ENCODE measurements at places on chromosomes 16 and 17.
A peak's percentile ranks its signal among the peaks of the same experiment; 100 is the strongest.

DNA sequence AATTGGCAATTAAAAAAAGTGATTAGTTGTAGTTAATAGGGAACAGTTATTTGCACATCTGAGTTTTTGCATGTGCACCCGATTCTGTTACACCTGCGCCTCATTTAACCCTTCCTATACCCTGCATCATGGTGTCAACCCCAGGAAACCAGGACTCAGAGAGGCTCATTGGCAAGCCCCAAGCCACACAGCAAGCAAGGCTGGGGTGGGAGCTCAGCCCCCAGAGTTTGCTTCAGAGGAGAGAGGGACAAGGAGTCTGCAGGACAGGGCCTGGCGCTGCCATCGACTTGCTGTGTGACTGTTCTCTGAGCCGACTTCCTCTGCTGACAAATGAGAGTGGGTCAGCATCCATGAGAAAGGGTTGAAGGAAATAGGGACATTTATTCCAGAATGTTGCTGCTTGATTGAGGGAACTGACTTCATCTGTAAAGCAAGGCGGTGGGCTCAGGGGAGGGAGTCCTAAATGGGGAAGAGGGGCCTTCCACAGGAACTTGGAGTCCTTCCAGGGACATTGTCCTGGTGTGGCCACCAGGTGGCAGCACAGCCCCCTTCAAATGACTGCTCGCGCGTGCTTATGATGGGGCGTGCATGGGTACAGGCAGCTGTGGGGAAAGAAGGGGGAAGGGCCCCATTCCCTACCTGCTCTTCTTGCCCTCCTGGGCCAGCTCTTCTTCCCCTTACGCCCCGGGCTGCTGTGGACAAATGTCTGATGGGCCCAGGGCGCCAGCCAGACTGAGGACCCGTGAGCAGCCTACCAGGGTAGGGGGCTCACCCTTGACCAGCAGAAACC is 51.6 kb downstream of the NT5M start:
- DNase-seq: peak; percentile 95

- DNase-seq: no peak
Observed at GRCh38 chr16:54335230-54335629, 48.6 kb upstream of the IRX3 start.

GRCh38 chr16:10566613-10567012 is 13.8 kb downstream of the EMP2 start:
- no peak for DNase-seq

DNA sequence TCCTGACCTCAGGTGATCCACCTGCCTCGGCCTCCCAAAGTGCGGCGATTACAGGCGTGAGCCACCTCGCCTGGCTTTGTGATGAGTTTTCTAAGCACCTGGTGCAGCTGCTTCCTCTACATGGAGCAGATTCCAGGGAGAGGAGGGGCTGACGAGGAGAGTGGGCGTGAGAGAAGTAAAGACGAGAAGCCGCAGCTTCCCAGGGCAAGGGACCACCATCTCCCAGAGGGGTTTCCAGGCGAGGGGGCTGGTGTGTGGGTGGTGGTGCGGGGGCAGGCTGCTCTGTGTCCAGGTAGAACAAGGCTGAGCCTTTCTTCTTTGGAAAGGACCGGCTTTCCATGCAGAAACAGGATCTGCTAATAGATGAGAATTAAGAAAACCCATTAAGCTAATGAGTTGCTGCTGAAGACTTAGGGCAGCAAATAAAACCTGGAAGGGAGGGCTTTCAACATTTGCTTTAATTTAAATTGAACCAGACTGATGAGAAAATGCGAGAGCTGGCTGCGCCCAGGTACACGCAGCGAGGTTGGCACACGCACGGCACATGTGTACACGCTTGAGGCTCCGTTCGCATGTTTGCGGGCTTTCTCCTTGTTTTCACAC is 236.7 kb downstream of the RBFOX3 start:
- no peak for DNase-seq

- DNase-seq: no peak
Observed at GRCh38 chr16:23310217-23310616, 8.1 kb downstream of the SCNN1B start.

- DNase-seq: no peak
Observed at GRCh38 chr16:78919852-78920251, 680.7 kb downstream of the MAF start.

DNA sequence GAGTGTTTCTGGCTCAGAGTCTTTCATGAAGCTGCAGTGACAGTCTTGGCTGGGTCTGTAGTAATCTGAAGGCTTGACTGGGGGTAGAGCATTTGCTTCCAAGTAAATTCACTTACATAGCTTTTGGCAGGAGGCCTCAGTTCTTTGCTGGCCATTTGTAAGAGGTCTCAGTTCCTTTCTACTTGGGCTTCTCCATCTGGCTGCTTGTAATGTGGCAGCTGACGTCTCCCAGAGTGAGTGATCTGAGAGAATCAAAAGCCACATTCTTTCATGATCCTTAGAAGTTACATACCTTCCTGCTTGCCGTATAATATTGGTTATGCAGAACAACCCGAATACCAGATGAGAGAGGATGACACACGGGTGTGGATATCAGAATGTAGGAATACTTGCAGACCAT is 39.8 kb downstream of the NF1 start:
- DNase-seq: no peak

DNA sequence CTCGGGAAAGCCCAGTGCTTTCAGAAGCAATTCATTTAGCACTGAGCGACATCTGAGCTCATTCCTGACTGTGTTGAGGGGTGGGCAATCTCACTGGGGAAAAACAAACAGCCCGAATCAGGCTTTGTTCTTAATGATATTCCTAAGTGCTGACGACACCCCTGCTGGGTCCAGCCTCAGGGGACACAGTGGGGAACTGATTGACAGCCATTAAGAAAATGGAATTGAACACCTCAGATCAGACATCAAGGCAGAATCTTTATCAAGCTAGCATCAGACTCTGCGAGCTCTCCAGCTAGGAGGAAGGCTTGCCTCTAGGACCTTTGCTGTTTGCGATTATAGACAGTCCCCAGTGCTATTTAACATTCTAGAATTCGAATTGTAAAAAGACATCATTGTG is 22.5 kb upstream of the LYRM9 start:
- DNase-seq: no peak

DNA sequence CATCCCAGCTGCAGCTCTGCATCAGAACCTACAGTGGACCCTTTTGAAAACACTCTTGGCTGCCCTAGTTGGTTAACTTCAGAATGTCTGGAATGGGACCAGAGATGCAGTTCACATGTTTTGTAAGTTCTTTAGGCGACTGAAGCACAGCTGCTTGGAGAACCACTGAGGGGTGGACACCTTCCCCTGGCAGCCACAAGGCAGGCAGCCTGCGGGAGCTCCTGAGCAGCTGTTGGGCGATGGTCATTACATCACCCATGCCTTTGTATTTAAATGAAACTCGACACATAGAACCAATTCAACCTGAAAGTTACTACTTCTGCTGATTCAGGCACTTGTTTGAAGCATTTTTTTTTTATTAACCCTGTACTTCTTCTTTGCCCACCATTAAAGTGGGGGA is 151.5 kb downstream of the LGALS9B start:
- no peak for DNase-seq

DNA sequence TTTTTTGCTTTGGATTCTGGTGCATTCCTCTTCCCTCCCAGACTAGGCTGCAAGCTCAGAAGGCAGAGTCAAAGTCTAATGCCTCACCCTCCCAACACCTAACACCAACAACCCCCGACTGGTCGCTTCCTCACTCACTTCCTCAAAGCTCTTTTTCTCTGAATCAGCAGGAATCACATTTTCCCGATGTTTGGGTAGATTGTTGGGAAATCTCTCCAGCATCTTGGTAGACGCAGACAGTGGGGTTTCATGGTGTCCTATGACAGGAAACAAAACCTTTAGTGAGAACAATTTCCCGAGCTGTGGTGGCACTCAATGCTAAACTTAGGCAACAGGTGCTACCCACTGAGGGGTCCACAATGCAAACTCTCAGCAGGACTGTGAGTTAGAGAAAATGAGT is 39.9 kb upstream of the ICAM2 start:
- DNase-seq: no peak

DNA sequence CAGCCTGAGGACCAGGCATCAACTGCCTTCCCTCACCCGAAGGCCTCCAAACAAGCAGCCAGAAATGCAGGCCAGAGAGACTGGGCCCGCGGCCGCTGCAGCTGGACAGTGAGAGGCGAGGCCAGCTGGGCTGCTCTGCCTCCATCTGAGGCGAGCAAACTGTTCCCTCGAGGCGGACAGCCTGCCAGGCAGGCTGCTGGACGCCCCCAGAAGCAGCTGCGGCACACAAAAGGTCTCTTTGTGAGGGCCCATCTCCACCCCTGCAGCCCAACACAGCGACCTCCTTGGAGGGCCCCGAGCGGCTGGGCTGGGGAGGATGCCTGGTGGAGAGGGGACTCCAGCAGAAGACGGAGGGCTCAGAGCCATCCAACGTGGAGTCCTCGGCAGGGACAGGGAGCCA is 4.7 kb downstream of the CORO7 start:
- DNase-seq: peak; percentile 35

DNA sequence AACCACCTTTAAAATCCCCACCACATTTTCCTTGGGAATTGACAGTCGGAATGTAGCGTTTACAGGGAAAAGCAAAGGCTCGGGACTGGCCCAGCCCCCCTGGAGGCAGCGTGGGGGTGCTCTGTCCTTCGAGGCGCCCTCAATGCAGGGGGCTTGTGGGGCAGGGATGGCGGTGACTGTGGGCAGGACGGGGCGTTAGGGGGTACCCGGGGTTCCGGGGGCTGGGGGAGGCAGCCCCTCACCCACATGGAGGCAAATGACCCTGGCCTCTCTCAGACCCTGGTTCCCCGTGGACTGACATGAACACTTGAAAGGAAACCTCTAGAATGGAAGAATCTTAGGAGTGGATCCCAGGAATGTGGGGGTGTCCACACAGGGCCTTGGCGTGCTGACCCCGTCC is 78.4 kb upstream of the GNG13 start:
- DNase-seq: no peak

DNA sequence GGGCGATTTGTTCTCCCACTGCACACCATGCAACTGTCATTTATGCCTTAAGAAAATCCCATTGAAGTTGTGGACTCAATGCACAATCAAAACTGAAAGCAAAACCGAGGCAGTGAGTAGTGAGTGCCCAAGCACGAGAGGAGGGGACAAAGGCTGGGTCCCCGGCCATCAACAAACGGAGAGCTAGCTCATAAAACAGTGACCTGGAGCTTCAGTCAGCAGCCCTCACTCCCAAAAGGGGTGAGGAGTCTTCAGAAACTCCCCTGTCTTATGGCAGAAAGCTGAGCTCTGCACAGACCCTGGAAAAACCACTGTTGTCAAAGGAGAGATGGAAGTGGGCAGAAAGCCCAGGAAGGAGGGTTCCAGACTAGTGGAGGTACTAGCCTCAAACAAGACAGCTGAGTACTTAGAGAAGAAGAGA is 96.9 kb downstream of the ADCY9 start:
- DNase-seq: no peak

DNA sequence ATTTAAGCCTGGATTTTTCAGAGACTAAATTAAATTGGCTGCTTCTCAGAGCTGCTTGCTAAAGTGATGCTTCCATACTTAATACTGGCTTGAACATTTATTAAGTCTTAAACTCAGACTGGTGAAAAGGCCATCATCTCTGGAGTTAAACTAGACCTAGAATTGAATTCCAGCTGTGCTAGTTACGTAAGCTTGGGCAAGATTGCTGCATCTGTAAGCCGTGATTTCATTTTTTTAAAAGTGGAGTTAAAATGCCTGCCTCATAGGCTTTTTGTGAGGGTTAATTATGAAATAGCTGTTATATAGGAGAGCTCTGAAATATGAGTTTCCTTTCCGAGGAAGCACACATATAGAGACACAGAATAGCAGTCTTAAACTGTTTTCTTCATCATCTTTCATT is 84.7 kb downstream of the VAT1L start:
- DNase-seq: no peak

DNA sequence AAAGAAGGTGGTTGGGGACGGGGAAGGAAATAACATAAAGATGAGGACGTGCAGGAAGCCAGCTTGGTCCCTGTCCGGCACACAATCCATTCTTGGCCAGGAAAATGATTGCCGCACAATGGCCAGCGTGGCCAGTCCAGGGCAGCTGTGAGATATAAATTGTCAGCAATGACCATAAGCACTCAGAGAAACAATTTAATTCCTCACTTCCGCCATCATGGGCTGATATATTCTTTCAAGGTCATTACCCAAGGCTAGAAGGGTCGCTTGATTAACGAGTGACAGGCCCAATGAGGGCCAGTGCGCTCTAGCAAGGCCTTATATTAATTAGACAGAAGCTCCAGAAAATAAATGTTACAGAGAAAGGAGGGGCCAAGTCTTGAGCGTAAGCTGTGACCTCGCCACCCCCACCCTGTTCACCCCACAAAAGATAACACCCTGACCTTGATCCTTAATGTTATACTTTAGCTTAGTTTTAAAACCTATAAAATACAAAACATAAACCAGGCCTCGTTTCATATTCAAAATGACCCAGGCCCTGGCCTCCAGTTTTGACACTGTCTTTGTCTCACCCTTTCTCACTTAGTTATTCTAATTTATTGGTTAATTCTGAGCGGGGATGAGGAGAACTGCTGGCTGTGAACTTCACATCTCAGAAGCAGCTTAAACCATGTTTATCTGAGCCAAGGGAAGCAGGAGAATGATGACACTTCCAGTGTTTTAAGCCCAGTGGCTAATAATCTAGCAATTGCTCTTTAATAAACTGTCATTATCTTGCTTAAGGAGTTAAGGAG is 478.3 kb upstream of the ZFHX3 start:
- DNase-seq: no peak

DNA sequence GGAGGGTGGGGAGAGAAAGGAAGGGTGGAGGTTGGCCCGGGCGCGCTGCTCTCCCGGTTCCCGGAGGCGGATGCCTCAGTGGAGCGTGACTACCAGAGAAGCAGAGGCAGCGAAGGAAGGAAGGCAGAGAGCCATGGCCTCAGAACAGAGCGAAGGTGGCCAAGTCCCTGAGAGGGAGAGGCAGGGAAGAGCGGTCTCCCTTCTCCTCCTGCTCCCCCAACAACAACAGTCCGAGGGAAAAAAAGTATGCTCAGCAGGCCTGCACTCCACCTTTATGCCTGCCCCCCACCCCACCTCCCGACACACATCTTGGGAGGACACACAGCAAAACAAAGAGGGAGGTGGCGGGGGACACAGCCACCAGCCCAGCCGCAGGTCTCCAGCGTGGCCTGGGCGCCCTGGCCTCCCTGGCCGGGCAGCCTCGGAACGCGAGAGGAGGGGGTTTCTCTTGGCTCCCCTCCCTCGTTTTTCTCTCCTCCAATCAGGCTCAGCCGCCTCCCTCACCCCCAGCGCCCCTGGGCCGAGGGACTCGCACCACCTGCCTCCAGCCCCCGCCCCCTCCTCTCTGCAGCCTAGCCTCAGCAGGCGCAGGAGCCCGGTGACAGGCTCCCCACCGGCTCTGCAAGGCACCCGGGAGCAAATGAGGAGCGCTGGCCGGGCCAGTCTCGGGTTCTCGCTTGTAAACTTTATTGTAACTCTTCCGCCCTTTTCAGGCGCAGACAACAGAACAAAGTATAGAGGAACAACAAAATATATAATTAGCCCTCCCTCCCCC is 1.1 kb upstream of the HOXB7 start:
- peak; percentile 88 for DNase-seq
